ENCODE measurements at places on chromosomes 5 and 9. TPM values are rescaled to one million over a fixed set of nuclear protein-coding genes. Genes with fewer than 3 reads are reported as not detected.

GRCh38 chr5:168311061-168311566 is 19.7 kb downstream of the WWC1 start:
- no peaks in the 10 kb centered on the region for H3K36me3 ChIP-seq
- no peak overlapping the region for H3K27ac ChIP-seq
- H3K4me1 ChIP-seq: peaks cover 14% of the 10 kb centered on the region
- DNase-seq: no peak
- no peaks in the 10 kb centered on the region for H3K27me3 ChIP-seq

GRCh38 chr9:109518621-109519335 is 20.7 kb upstream of the PTPN3 start:
- H3K27ac ChIP-seq: no peak overlapping the region
- H3K27me3 ChIP-seq: no peaks in the 10 kb centered on the region
- H3K4me3 ChIP-seq: no peak overlapping the region
- DNase-seq: no peak

DNA sequence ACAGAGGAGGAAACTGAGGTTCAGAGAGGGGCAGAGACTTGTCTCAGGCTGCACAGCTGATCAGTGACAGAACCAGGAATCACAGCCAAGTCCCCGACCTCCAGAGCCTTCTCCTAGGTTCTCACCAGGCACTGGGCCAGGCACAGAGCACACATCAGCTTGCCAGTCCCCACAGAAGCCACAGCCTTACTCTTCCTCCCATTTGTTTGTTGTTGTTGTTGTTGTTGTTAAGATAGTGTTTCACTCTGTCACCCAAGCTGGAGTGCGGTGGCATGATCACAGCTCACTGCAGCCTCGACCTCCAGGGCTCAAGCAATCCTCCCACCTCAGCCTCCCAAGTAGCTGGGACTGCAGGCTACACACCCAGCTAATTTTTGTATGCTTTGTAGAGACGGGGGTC is 41.4 kb downstream of the NAIF1 start:
- no peaks in the 10 kb centered on the region for H3K36me3 ChIP-seq
- H3K27ac ChIP-seq: peak overlapping the region; percentile 55
- DNase-seq: no peak
- peaks cover 47% of the 10 kb centered on the region for H3K4me1 ChIP-seq

DNA sequence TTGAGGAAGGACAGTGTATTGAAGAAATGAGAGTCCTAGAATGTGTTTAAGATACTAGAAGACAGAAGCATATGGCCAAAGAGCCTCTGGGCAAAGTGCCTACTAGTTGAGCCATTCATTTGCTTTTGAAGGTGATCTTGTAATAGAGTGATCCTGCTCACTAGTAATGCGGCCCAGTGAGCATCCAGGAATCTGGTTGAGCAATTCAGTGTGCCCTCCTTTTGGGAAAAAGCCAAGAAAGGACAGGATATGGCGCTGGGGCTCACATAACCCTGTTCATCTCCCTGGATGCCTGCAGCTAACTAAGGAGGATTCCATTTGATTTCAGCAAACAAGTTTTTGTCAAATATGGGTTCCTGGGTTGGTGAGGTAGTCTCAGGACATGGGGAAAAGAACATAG is 16.3 kb downstream of the ADAM19 start:
- no peak overlapping the region for H3K4me3 ChIP-seq
- DNase-seq: no peak
- H3K27ac ChIP-seq: no peak overlapping the region
- H3K4me1 ChIP-seq: peaks cover 19% of the 10 kb centered on the region
- no peaks in the 10 kb centered on the region for H3K27me3 ChIP-seq

DNA sequence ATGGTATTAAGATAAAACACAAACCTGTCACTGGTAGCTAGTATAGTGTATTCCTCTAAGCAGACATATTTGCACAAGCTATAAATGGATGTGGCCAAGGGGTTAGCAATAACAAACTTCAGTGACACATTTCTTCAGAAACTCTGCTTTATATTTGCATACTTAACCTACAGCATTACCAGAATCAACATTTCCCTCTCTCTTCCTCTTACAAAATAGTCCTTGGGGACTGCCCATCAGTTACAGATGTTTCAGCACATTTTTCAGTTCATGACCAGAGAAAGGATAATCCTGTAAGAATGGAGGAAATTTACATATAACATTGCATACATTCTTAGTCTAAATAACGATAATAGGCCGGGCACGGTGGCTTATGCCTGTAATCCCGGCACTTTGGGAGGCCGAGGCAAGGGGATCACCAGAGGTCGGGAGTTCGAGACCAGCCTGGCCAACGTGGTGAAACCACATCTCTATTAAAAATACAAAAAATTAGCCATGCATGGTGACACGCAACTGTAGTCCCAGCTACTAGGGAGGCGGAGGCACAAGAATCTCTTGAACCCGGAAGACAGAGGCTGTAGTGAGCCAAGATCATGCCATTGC is 25.3 kb upstream of the SLC1A1 start:
- peaks cover 21% of the 10 kb centered on the region for H3K4me1 ChIP-seq
- no peaks in the 10 kb centered on the region for H3K36me3 ChIP-seq

- H3K4me1 ChIP-seq: no peaks in the 10 kb centered on the region
- no peak for DNase-seq
- no peaks in the 10 kb centered on the region for H3K27me3 ChIP-seq
- H3K36me3 ChIP-seq: no peaks in the 10 kb centered on the region
- H3K27ac ChIP-seq: no peak overlapping the region
- H3K4me3 ChIP-seq: no peak overlapping the region
Observed at GRCh38 chr5:173198049-173198448, 37.0 kb downstream of the NKX2-5 start.

DNA sequence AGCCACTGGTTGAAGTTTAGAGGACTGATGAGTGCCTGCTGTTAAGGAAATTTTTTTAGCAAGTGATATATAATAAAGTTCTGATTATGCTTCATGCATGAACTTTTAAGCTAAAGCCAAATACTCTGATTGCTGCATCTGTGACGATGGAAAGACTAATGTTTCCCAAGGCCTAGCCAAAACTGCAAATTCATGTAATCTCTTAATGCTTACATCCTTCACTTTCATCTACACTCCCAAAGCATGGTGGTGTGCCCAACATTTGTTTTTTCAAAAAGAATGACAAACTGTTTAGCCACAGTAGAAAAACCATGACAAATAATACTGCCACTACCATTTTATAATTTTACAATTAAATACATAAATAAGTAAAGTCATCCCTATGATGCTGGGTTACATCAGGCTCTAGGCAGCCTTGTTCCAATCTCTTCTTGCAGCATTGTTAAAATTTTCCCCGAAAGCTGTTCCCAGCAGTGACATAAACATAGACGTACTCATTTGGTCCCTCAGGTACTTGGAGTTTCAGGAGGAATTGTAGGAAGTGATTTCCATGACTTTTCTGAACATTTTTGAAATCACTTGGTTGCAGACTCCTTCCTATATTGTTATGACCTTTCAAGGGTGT is 625.3 kb upstream of the DMAC1 start:
- no peaks in the 10 kb centered on the region for H3K27me3 ChIP-seq
- H3K27ac ChIP-seq: no peak overlapping the region
- H3K4me3 ChIP-seq: no peak overlapping the region
- H3K36me3 ChIP-seq: no peaks in the 10 kb centered on the region

DNA sequence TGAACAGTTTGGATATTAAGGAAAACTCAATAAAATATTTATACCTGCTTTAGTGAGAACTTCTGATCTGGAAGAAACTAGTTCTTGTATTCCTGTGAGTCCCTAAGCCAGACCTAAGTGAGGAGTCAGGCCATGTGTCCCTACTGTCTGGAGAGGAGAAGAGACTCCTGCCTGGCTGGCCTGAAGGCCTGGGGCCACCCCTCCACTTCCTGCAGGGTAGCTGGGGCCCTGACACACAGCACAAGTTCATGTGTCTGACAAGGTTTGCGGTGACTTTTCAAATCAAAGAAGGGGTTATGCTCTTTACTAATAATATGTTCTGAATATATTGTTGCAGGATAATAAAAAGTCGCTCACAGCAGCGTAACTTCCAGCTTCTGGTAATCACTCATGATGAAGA is 16.1 kb upstream of the IL13 start:
- H3K4me1 ChIP-seq: peaks cover 41% of the 10 kb centered on the region
- peaks cover 18% of the 10 kb centered on the region for H3K36me3 ChIP-seq
- DNase-seq: no peak

DNA sequence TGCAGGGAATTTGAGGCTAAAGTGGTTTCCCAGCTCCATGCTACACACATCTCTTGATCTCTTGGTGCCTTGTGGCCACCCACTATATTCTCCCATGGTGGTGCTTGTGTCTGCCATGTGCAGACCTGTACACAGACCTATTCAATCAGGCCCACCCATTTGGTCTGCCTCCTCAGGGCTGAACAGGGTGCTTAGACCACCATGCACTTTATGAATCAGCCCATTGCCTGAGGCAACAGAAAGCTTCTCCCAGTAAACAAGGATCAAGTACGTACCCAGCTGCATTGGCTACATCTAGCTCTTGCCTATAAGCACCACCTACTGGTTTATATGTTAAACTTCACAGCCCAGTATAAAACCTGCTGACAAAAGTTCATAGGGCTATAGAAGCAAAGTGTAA is 664.3 kb upstream of the EDIL3 start:
- H3K4me1 ChIP-seq: no peaks in the 10 kb centered on the region
- no peaks in the 10 kb centered on the region for H3K27me3 ChIP-seq
- no peak overlapping the region for H3K4me3 ChIP-seq
- no peaks in the 10 kb centered on the region for H3K36me3 ChIP-seq
- no peak for DNase-seq

DNA sequence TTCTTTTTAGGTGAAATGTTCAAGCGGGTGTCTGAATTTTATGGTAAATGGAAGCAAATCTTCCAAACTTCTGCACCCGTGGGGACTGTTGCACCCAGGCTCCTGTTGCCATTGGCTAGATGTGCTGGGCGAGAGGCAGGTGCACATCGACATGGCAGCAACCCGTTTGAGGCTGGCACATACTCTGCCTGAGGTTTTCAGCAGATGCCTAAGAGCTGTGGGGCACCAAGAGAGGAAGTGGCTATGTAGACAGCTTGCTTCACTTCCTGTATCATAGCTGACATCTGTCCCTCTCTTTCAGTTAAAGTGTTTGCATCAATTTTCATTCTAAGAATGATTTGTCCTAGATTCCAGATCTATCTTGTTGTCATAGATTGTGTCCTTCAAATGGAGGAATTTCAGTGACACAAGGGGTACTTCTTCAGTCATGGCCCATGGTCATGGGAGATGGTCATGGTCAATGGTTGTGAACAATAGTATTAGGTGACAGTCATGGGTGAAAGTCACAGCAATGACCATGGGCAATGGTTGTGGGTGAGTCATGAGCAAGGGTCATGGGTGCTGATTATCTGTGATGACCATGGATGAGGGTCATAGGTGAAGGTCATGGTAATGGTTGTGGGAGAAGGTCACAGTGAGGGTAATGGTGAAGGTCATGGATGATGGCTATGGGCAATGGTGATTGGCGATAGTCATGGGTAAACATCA is 115.1 kb upstream of the IRX4 start:
- H3K36me3 ChIP-seq: no peaks in the 10 kb centered on the region
- H3K4me1 ChIP-seq: no peaks in the 10 kb centered on the region
- H3K4me3 ChIP-seq: no peak overlapping the region
- no peak overlapping the region for H3K27ac ChIP-seq

GRCh38 chr9:76573408-76573807 is 114.4 kb downstream of the GCNT1 start:
- H3K4me1 ChIP-seq: peaks cover 14% of the 10 kb centered on the region
- H3K36me3 ChIP-seq: no peaks in the 10 kb centered on the region
- H3K4me3 ChIP-seq: no peak overlapping the region

The BNIP1 gene
- 18.9 TPM for total RNA-seq

The FAM169A gene
- 4.5 TPM for total RNA-seq

The NIM1K gene
- 0.69 TPM for total RNA-seq

The OR1L6 gene
- not detected for total RNA-seq

The FOXD1 gene
- total RNA-seq: not detected

The PTGES2 gene
- 99.5 TPM for total RNA-seq
